ENCODE measurements at places on chromosomes 11 and 22.

GRCh38 chr22:49510718-49511117 lies 317.0 kb downstream of the BRD1 start:
- DNase-seq, result no peak

DNA sequence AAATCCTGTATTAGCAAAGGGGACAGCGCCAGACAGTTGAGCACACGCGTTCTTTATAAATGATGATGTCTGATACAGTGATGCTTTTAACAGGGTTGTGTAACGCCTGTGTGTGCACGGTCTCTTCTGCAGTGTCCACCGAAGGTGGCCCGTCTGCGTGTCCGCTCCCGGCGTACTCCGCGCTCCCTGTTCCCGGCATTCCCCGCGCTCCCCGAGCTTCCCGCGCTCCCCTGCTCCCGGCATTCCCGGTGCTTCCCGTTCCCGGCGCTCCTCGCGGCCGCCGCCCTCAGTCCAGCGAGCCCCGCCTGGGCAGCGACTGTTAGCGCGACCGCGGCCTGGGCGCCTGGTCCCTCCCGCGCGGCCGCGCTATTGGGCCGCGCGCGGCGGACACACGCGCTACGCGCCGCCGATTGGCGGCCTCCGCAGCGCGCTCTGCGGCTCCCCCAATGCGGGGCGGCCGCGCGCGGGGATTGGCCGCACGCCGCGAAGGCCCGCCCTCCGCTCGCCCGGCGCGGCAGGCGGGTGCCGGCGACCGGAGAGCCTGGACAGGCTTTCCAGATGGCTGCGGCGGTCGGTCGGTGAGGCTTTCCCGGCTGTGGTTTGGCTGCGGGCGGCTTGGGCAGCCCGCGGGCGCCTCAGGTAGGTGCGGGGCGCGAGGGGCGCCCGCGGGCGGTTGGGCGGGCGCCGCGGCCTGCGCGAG lies at the start of gene DGCR8:
DGCR8 (plus strand) TSS at position 497 of the 700 bp plus-strand sequence. CDS start 5,723 bp downstream, outside the sequence.
- peak; percentile 65 for DNase-seq

GRCh38 chr11:66625752-66626149 lies 9.3 kb downstream of the RBM14 start:
- no peak for DNase-seq

DNA sequence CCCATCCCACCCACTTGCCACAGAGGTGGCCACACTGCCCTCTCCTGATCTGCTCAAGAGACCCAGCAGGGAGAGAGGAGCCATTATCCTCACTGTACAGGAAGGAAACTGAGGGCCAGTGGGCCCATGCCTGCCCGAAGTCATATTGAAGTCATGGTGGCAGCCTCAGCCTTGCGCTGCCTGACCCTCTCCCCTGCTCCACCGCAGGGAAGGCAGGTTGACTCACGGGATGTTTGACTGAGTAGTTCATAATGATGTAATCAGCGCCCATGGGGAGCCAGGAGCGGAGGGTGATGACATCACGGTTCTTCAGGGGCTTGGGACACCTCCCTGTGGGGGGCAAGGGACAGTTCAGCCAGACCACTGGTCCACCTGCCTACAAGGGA lies 6.1 kb upstream of the ARAP1 start:
- no peak for DNase-seq

DNA sequence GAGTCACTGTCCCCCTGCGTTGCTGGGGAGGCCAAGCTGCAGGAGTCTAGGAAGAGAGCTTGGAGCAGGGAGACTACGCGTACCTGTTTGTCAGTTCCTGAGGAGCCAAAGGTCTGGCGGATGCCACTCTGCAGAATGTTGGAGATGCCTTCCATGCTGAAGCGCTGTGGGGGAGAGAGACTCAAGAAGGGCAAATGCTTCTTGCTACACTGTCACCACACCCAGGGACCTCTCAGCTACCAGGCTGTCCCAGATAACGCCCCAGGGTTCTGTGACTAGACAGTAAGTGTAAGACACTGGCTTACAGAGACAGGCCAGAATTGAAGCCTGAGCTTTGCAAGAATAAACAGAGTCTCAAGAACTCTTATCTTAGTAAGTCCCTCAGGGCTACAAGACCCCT lies 42.0 kb downstream of the FEZ1 start:
- no peak for DNase-seq

DNA sequence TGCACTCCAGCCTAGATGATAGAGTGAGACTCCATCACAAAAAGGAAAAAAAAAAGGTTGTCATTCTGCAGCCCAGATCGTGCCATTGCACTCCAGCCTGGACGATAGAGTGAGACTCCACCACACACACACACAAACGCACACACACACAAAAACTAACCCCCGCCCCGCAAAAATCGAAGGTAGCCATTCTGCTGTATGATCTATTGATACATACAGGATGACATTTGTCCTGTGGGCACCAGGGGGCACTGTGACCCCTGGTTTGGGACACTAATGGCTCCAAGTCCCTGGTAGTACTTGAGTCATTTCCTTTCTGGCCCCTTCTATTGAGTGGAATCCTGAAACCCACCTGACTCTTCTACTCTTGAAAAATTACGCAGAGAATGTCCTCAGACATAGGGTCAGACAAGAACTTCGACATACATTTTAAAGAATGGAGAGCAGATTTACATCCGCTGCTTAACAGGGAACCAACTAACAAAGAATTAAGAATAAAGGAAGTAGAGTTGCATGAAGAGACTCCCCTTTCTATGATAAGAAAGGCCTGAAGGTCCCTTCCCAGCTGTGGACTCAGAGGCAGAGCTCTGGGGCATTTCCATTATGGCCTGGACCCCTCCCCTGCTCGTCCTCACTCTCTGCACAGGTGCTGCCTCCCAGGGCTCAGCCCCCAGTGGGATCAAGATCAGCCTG lies 35.0 kb upstream of the PRAME start:
- peak; percentile 14 for DNase-seq

Measured in activated CD8-positive, alpha-beta memory T cell treated with anti-CD3 and anti-CD28 coated beads for 48 hours (primary cell).